ENCODE measurements at places on chromosomes 5 and 9.

GRCh38 chr9:10366171-10366779 lies 246.5 kb downstream of the PTPRD start:
- DNase-seq = no peak

DNA sequence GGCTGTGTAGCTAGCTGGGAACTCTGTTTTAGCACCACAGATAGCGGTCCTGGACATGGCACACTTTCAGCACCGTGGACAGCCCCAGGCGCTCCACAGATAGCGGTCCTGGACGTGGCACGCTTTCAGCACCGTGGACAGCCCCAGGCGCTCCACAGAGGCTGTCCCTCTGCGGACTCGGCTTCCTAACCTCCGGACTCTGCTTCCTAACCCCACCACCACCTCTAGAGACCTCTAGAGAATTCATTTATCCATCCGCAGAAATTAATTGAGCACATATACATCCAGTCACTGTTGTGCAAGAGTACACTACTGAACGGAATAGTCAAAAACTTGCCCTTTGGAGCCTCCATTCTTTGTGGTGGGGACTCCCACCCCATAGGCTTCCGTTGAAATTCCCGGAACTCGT lies 27.4 kb downstream of the UNC5A start:
- no peak for DNase-seq

GRCh38 chr5:140801494-140801841 lies 611 bp downstream of the PCDHA3 start:
- DNase-seq = no peak

GRCh38 chr5:157540707-157541446 lies 34.7 kb downstream of the ADAM19 start:
- DNase-seq = no peak

- no peak for DNase-seq
Observed at GRCh38 chr5:90017239-90017638, 392.3 kb downstream of the CETN3 start.

DNA sequence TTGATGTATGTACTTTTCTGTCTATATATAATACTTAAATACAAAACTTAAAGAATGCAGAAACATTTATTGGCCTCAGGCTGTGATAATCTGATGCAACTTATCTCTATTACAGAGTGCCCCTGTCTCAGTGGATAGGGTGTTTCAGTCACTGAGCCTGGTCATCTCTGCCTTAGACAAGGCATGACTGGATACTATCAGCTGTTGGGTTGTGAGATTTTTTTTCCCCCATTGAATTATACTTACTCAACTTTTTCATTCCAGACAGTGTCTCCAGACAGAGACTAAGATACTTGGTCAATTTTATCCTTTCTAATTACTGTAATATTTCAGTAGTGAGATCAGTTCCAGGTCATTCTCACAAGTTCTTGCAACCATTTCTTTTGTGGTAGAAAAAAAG lies 26.7 kb downstream of the XRCC4 start:
- DNase-seq = no peak

DNA sequence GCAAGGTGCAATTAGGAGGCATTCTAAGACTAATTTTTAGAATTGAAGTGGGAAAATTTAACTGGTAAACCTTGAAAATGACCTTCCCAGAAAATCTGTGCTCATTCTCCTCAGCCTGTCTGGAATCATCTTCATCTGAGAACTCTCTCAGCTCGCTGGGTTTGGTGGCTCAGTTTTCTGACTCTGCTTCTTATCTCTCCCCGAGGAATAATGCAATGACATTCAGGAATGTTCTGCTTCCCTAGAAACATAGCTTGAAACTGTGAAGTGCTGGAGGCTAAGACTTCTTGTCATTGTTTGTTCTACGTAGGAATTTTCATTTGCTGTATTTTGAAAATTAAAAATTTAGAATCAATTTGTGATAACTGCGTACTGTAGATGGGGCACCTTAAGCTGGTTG lies 86.6 kb downstream of the KCNN2 start:
- no peak for DNase-seq

GRCh38 chr5:175878544-175879438 lies 7.4 kb downstream of the CPLX2 start:
- no peak for DNase-seq

- no peak for DNase-seq
Observed at GRCh38 chr5:134103998-134104654, 10.4 kb upstream of the TCF7 start.

- DNase-seq = no peak
Observed at GRCh38 chr9:385818-386398, 171.2 kb downstream of the DOCK8 start.

- peak; percentile 44 for DNase-seq
Observed at GRCh38 chr9:36023260-36024048, 13.3 kb upstream of the RECK start.

DNA sequence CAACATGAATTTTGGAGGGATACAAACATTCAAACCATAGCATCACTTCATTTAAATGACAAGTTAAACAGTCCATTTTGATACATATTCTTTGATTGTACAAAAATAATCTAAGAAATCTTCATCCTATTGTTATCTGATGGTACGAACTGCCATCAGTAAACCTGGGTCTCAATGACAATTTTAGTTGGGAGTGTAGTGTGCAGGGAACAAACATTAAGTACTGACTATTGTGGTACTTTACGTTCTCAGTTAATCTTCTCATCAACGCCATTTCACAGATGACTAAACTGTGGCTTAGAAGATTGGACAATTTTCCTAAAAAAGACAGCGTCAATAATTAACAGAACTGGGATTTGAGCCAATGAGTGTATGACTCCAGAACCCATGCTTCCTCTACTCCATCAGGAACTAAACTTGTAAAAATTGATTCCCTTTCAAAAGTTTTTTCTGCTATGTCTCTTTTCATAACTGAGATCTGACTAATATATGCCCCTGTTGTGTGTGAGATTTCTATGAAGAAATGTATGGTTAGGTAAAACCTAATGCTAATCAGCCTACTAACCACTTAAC lies 21.1 kb downstream of the TNPO1 start:
- no peak for DNase-seq

DNA sequence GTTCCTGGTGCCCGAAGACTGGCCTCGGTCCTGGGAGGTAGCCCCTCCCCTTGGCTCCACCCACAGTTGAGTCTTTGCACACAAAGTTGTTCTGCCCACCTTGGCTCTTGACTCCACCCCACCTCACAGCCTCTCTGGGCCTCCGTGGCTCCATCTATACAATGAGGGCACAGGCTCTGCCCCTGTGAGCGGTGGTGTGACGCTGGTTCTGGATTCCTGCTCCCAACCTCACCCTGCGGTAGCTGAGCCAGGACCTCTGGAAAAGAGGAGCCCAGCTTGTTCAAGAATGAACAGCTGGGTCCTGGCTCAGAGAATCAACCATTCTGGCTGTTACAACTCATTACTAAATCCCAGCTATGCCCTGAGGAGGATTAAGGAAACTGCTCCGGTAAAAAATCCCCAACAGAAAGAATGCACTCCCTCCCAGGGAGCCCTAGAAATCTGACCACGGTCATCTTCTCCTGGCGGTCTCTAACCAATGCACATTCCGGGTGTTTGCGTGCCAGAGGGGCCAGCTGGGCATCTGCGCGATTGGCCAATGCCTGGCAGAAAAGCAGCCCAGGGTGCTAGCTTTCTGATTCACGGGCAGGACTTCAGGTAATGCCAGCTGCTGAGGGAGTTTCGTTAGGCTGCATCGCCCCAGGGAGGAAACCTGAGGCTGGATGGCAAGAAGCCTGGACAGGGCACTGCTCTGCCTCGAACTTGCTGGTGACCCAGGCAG lies 9.9 kb upstream of the GRHPR start:
- no peak for DNase-seq

GRCh38 chr5:23389291-23390101 lies 117.9 kb upstream of the PRDM9 start:
- no peak for DNase-seq

- no peak for DNase-seq
Observed at GRCh38 chr9:84974258-84974657, 304.7 kb downstream of the NTRK2 start.

DNA sequence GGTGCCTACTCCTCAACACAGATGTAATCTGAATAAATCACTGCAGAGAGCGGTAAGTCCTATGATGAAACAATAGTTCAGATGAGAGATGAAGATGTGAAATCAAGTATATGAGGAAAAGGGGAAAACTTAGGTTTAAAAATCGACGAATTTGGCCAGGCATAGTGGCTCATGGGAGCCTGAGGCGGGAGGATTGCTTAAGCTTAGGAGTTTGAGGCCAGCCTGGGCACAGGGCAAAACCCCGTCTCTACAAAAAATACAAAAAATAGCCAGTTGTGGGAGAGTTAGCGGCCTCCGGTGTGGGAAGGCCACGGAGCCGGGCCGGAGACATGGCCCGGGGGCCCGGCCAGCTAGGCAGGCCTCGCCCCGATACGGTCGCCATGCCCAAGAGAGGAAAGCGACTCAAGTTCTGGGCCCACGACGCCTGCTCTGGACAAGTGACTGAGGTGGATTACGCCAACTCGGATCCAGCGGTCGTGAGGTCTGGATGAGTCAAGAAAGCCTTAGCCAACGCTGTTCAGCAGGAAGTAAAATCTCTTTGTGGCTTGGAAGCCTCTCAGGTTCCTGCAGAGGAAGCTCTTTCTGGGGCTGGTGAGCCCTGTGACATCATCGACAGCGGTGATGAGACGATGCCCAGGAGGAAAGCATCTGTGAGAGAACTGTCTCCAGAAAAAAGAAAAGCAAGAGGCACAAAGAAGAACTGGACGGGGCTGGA lies 62.8 kb upstream of the SUB1 start:
- no peak for DNase-seq

DNA sequence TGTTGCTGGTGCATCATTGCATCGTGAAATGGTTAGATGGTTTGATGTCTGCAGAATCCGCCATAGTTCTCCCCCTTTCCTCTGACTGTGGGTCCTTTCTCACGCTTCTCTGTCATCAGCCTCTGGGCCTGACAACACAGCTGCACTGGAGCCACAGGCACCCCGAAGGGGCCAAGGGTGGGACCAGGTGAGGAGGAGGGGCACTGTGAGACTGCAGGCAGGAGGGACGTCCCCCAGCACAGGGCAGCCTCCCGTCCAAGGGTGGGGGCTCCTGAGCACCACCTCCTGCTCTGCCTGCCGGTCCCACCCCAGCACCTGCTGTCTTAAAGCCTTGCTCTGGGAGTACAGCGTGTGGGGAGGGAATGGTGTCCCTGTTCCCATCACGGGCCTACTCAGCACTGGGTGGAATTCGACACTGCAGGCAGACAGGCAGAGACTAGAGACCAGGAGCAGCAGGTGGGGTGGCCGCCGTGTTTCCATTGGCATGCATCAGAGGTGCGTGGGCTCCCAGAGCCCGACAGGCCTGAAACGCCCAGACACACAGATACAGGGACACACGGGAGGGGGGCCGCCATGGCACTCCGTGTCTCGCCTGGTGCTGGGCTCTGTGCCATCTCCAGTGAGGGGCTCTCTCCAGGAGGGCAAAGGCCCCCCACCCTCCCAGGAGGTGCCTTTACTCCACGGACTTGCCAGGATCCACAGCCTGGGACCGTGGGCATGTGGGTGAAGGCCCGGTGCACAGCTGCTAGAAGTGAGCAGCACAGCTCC lies 15.0 kb downstream of the CACNA1B start:
- no peak for DNase-seq

DNA sequence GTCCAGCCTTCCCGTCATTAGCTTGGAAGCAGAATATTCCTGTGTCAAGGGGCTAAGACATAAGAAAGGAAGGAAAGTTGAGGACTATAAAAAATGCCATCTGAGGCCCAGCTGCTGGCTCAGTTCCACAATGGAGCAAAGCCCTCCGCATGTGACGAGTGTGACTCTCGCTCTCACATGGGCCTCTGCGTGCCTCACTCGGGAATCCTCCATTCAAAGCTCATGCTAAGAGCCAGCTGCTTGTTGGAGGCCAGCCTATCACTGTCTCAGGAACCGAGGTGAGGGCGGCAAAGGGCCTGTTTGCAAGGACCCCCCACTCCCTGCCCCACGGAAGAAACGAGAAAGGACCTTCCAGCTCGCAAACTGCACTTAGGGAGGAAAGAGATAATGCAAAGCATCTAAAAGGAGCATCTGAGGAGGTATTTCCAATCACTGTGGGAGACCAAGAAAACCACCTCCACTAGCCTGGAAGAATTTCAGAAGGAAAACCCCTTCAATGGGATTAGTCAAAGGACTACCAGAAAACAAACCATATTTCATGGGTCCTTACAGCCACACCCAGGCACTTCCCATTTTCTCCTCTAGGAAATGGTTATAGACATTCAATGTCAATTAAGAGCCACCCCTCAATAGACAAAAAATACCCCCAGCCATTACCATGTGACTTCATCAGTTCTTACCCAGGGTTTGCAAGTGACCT lies 95.3 kb downstream of the PRRT1B start:
- no peak for DNase-seq

- no peak for DNase-seq
Observed at GRCh38 chr5:91072881-91073280, 310.2 kb downstream of the ARRDC3 start.

GRCh38 chr5:17157294-17157693 lies 60.1 kb upstream of the BASP1 start:
- no peak for DNase-seq

GRCh38 chr5:33852319-33852718 lies 39.5 kb downstream of the ADAMTS12 start:
- no peak for DNase-seq

DNA sequence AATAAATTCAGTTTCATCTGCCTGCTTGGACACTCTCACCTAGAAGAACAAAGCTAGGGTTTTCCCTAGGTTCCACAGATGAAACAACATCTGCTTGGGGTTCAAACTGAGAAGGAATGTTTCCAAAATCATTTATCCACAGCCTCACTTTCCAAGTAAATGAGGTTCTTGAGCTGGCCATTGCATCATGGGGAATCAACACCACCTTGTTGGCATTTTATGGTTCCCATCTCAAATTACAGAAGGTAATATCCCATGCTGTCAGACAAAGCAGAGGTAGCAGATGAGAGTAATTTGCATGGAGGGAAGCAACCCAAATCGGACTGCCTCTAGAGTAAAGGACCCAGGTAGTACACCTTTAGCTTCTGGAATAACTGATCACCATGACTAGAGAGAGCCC lies 10.5 kb upstream of the NR4A3 start:
- DNase-seq = no peak

- no peak for DNase-seq
Observed at GRCh38 chr5:4520559-4520958, 619.6 kb upstream of the ADAMTS16 start.

DNA sequence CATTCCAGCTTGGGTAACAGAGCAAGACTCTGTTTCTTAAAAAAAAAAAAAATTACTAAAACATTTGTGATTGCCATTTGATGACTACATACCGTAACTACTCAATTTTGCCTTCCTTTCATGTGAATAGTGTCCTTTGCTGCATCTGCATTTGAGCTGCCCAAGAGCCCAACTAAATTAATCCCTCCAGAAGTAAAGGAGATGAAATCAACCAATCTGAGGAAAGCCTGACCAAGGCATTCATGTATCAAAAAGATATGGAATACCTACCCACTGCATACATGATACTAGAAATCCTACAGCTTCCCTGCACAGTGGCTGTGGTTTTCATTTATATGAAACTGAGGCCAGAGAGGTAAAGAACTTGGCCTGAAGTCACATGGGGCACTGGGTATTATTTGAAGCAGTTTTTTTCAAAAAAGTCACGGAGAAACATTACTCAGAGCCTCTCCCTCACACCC lies 177.5 kb downstream of the AOPEP start:
- no peak for DNase-seq
